Activated CD4-positive, alpha-beta memory T cell treated with anti-CD3 and anti-CD28 coated beads for 36 hours (primary cell): ENCODE measurements at places on chromosomes 1 and 21.

DNA sequence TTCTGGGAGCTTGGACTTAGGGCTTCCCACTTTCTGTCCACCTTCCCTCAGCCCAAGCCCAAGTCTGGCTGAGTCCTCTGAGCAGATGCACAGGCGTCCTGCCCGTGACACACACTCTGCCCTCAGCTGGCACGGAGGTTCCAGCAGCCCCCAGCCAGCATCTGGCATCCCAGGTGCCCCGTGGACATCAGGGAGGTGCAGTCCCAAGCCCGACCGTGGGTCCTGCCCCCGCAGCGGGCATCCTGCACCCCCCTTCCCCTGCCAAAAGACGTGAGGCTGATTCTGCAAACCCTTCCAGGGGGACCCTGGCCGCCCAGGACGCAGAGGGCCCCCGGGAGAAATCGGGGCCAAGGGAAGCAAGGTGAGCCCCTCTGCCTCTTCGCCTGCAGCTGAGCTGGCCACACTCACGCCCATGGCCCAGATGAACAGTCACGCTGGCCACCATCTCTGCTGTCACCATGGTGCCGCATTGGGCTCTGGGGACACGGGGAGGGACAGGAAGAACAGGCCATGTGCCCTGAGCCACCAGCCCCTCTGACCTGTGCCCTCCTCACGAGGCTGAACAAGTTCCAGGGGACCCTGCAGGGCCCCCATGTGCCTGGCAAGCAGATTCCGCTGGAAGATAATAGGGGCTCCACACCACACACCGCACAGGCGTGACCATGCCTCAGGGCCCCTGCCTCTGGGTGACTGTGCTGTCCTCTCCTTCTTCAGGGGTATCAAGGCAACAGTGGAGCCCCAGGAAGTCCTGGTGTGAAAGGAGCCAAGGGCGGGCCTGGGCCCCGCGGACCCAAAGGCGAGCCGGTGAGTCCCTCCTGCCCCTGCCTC, 20.6 kb downstream of the COL6A2 start:
- no peak for DNase-seq

DNA sequence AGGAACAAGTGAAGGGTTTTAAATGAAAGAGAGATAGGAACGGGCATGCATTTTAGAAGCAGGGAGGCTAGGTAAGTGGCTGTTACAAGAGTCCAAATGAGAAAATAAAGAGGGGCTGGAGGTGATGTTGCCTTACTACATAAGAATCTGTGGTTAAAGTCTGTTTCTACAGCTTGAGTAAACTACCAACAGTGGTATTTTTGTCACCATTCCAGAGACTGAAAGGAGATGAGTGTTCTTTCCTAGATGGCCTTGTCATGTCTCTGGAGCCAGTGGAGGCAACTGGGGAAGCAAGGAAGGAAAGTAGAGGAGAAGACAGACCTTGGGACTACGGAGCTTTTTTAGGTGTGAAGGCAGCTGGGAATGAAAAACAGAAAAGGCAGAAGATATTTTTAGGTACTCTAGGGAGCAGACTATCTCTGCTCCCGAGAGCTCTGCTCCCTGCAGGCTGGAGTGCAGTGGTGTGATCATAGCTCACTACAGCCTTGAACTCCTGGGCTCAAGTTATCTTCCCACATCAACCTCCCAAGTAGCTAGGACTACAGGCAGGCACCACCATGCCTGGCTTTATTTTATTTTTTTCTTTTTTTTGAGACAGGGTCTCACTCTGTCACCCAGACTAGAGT, 12.2 kb downstream of the HDAC1 start:
- DNase-seq = no peak

- no peak for DNase-seq
These were observed 213.5 kb upstream of the PTGFR start for GRCh38 chr1:78277253-78277652.

DNA sequence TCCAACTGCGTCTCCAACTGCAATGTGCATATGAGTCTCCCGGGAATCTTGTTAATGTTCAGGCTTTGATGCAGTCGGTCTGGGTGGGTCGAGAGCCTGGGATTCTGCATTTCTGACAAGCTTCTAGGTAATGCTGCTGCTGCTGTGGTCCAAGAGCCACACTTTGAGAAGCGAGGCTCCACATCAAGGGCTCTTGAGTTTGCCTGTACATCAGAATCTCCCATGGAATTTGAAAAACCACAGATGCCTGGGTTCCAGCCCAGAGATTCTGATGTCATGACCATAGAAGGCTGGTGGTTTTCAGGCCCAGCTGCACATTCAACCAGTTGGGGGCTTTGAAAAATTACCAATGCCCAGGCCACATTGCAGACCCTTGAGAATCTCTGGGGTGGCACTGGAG, 93.9 kb upstream of the TARDBP start:
- DNase-seq = no peak
